ENCODE measurements at places on chromosomes 13 and 19. TPM values are rescaled to one million over a fixed set of nuclear protein-coding genes. Genes with fewer than 3 reads are reported as not detected.

CRX gene
- 0.01 TPM for polyA plus RNA-seq

LILRA1 gene
- polyA plus RNA-seq = 0.13 TPM

PGLYRP1 gene
- not detected for polyA plus RNA-seq

PTGIR gene
- polyA plus RNA-seq = 0.75 TPM

JAK3 gene
- 0.35 TPM for polyA plus RNA-seq
